ENCODE measurements at places on chromosomes 11 and 22.
A peak's percentile ranks its signal among the peaks of the same experiment; 100 is the strongest.

DNA sequence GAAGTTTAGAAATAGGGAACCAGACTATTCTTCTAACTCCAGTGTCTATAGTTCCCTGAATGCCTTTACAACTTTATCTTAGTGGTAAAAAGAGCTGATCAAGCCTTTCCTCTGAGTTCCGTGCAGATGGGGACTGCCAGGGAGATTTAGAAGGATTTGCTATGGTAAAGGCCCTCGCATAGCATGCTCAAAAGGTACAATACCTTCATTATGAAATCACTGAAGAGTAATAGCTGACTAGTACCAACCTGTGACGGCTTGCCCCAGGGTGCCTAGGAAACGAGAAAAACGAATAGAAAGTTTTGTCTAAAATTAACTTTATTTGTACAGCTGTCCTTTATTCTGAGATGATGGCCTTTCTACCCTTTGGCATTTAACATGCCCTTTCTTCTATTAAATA lies 150.1 kb upstream of the ARHGAP42 start:
- DNase-seq, result no peak

- no peak for DNase-seq
Measured at GRCh38 chr22:46581538-46582244, 38.5 kb upstream of the GRAMD4 start.

DNA sequence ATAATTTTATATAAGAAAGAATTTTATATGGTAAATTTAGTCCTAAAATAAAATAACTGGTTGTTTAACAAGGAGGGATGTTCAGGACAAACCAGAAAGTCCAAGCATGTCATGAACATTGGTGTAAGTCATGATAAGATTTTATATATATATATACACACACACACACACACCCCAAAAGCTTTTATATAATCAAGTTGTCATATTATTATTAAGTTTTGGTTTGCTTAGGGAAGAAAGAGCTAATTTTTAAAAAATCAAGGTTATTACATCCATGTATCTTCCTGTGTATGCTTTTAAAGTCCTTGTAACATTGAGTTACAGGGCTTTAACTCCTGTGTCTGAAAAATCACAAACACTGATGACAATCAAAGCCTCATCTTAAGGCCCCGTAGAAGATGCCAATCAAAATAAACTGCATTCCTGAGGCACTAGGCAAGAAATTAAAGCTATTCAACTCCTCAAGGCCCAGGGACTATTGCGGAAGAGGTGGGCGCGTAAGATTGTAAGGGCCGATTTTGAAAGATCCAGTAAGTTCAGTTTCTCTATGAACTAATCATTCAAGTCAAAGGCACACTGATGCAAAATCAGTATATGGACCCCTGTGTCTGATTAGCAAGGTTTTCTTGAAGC lies 16.8 kb downstream of the APOL6 start:
- DNase-seq, result no peak

DNA sequence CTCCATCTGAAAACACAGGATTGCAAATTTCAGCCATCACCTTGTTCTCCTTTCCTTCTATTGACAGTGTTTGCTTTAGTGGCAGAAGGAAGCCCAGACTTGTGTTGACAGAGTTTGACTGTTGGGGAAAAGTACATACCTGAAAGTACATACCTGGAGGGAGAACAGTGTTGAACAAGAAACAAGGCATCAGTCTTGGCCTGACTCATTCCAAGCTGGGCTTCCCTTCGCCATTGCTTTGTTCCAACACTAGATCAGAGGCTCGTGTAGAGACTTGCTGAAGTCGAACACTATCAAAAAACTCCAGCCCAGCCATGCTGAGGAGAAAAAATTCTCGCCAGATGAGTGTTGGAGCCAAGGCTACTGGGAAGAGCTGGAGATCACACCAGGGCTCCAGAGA lies 133.4 kb downstream of the BBOX1 start:
- DNase-seq, result peak; percentile 28

GRCh38 chr11:31655483-31655882 lies 145.9 kb downstream of the ELP4 start:
- DNase-seq, result no peak

GRCh38 chr22:47629791-47630655 lies 867.6 kb downstream of the TBC1D22A start:
- DNase-seq, result no peak

DNA sequence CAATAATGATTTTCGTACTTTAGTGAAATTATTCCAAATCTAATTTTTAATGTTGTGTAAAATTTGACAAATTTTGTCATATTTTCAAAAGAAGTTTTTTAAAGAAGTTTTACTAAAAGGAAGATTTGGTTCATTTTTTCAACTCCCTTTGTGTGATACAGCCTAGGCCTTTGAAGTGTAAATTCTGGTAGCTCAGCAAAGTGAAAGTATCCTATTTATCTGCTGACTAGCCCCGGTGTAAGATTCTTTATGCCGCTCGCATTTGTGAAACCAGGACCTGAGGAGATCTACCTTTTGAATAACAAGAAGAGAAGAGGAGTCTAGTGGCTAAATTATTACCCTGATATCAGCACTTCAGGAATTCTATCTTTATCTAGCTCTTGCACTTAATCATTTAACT lies 177.4 kb downstream of the JRKL start:
- no peak for DNase-seq

- DNase-seq, result no peak
Measured at GRCh38 chr11:16193897-16194381, 162.4 kb downstream of the SOX6 start.

GRCh38 chr11:96204721-96205459 lies 138.1 kb downstream of the MAML2 start:
- DNase-seq, result no peak

- peak; percentile 38 for DNase-seq
Measured at GRCh38 chr11:69655479-69656428, 14.8 kb downstream of the CCND1 start.

DNA sequence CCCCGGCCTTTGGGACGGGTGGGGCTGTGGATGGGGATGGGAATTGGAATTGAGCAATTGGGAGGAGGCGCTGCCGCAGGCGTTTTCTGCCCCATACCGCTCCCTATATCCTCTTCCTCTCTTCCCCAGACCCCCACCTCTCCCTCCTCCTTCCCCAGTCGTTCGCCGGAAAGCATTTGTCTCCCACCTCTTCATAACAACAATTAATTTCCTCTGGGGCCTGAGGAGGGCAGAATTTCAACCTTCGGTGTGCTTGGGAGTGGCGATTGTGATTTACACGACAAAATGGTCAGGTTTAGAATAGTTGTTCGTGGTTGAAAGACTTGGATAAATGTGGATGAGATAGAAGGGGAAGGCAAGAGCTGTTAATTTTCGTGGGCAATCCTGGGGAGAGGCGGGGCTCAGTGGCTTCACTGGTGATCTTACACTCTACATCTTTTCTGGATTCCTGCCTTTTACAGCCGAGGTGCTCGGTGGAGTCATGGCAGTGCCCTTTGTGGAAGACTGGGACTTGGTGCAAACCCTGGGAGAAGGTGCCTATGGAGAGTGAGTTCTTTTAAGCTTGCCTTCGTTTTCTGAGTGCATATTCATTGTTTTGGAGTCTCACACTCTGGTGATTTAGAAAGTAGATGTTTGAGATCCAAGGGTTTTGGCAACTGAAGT lies 1.5 kb downstream of the CHEK1 start:
- peak; percentile 99 for DNase-seq

DNA sequence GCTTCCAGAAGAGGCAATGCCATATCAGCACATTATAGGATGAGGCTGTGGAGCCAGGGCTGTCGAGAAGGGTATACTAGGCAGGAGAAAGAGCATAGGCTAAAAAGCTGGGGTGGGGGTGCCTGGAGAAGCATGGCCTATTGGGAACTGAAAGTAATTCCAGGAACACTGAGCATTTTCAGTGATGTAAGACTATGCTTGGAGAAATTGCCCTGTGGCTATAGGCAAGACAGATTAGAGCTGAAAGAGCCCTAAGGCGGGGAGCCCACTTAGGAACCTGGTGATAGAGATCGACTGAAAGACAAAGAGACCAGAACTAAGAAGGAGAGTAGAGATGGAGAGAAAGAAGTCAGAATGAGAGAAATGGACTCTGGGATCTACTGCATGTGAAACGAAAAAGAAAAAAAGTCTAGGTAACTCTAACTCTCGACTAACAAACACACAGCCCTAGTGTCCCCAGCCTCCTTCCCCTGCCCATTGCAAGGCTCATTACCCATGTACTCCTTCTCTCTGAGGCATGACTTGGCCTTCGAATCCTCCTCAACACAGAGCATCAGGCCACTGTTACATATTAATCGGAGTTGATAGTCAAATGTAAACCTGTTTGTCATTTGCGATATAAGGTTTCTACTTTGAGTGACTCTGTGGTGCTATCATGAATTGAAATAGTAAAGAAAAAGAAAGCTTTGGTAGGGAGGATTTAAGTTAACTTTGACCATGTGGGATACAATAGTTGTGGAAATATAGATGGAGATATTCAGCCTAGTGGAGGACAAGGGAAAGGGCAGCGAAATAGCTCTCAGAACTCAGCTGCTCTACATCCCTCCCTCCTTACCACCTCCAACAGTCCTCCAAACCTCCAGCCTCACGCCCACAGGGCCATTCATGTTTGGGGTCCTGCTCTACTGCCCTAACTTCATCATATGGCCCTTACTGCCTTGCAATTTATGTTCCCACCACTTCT lies 52.3 kb upstream of the BMAL1 start:
- DNase-seq, result peak; percentile 24

DNA sequence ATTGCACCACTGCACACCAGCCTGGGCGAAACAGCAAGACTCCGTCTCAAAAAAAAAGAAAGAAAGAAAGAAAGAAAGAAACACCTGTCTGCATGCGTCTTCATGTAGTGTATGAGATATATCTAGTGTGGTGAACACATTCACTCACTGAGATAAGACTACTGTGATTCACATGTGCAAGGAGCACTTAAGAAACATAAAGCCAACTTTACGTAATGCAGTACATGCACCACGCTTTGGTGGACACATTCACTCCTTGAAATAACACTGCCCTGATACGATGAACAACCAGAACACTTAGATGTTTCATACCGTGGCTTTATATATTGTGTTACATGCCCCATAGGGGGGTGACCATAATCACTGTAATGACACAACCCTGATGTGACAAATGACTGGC lies 96.0 kb downstream of the MICAL3 start:
- DNase-seq, result no peak

DNA sequence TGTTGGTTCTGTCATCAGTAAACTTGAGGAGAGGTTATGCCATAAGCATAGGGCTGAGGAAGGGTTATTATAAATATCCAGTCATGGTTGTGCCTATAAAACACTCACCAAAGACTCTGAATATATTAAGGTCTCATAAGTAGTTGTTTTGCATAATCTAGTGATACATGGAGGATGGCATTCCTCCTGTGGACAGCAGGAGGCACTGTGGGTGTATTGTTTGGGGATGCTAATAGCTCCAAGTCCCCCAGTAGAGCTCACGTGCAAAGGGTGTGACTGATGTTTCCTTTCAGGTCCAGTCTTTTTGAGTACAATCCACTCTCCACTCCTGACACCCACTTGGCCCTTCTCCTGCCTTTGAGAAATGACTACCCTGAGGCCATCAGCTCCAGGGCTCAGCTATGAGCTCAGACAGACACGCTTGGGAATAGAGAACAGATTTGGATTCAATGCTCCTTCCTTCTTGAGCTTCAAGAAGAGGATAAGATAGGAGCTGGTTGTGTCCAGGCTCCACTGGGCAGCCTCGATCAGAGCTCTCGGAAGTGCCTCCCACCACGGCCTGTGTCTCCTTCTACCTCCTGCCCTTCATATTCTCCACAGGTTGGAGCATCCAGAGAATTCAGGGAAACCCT lies 85.2 kb upstream of the IGLL5 start:
- no peak for DNase-seq

DNA sequence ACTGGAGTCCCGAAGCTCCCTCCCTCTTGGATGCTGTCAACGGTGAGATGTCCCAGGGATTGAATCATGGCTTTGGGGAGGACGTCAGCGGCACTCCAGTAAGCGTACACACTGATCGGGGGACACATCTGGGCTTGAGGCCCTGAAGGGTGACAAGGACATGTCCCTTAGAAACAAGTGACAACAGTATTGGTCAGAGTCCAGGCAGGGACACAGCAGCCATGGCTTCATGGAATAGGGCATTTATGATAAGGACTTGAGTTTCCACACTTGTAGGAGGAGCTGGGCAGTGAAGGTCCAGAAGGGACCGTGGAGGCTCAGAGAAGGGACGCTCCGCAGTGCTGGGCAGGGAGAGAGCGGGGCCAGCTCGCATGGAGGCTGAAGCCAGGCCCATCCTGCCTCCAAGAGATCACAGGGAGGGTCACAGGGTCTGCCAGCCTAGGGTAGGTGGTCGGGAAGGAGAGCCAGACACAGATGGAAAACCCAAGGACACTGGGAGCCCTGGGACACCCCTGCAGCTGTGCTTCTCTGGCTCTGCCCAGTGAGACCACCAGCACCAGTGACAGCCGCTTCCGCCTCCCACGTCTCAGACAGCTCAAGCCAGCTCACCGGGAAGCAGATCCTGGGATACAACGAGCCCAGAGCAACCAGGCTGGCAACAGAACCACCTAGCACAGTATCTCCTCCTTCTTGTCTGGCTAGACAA lies 22.9 kb upstream of the RFPL3 start:
- DNase-seq, result no peak

- DNase-seq, result peak; percentile 34
Measured at GRCh38 chr11:20353829-20354434, 9.6 kb upstream of the HTATIP2 start.

DNA sequence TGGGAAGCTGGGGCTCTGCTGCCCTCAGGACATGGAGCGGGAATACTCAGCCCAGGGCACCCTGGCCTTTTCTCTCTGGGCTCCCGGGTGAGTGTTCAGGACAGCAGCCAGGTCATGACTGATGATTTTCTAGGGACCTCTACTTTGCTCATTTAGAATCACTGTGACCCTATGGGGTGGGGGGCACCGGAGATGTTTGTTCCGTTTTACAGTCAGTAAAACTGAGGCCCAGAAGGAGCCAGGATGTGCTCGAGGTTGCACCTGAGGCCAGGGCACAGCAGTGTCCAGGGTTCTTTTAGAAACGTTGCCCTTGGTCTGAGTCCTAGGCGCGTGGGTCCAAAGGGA lies 48.1 kb downstream of the SMIM38 start:
- no peak for DNase-seq

DNA sequence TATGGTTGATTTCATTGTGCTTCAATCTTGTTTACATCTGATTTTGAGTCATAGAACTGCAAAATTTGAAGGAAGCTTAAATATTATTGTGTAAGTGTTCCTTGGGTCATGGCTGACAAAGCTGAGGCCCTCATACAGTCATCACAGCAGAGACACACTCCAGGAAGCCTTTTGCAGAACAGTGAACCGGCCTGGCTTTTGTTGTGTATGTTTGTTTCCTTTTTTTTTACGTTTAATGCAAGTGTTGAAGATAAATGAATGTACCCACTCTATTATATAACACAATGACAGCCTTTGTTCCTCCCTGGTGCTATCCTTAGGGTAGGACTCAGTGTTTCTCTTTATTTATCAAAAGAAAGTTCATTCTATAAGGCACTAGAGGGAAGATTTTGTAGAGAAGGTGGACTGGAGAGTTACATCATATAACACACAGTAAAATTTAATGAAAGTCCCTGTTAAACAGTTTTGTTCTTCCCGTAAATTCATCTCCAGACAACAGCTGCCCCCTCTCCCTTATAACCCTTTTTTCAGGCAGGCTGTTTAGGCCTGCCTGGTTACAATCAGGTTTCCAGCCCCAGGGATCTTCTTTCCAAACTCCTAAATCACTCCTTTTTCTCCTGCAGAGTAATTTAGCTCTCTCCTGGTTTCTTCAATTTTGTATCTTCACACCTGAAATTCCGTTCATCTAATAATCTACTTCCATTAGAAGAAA lies 34.3 kb upstream of the CSTF3 start:
- no peak for DNase-seq

GRCh38 chr11:134360050-134360835 lies 28.5 kb downstream of the GLB1L2 start:
- DNase-seq, result peak; percentile 97

GRCh38 chr22:23079240-23079768 lies 9.0 kb downstream of the GNAZ start:
- DNase-seq, result no peak

GRCh38 chr22:44464000-44464399 lies 34.0 kb downstream of the RTL6 start:
- no peak for DNase-seq

Measured in ELF-1 (cell line).